ENCODE measurements at places on chromosomes 2 and 18. TPM values are rescaled to one million over a fixed set of nuclear protein-coding genes. Genes with fewer than 3 reads are reported as not detected.

DNA sequence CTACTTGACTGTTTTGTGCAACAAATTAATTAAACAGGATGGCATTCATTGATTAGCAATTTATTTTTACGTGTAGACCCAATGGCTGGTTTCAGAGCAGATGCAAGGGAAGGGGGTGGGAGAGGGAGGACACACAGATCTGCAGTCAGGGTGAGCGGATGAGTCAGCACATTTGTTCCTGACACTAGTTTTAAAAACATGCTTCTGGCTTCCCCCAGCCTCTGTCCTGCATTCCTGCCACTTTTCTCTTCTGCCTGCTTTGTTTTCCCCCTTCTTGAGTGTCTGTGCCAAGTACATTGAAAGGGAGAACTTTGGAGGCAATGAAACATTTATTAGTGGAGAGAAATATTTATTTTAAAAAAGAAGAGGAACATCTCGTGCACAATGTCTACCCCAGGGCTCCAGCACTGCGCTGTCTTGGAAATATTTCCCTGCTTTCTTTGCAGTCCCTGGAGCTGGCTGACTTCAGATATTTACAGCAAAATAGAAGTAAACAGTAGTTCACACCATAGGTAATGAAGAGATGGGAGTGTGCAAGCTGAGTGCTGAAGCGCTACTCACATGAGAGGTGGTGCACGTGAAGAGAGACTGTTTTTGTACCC lies 52.2 kb downstream of the NRP2 start:
- DNase-seq, result no peak

DNA sequence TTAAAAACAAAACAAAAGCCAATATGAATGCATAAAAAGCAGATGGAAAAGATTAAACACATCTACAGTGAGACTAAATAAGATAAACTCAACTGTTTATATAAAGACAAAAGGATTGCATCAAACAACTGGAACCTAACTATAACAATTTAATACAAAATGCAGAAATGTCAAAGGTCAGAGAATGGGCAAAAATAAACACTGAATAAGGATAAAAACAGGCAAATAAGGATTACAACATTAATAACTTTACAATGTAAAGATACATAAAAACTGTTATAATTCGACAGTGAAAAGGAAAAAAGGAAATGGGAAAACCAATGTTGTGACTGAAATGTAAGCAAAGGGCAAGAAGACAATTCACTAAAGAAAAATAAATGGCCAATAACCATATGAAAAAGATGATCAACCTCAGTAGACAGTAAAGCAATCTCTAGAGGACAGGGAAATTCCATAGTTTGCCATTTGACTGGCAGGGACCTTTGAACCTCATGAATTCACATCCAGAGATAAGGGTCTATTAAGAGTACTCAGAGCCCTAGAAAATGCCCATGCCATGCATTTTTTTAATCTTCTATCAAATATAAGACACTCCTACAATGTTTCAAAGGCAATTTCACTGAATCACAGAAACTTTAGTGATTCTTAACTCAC lies 83.7 kb downstream of the TMEM131 start:
- no peak for DNase-seq

GRCh38 chr2:60479226-60480088 lies 74.0 kb downstream of the BCL11A start:
- DNase-seq, result no peak

GRCh38 chr2:236158969-236159777 lies 9.0 kb downstream of the GBX2 start:
- no peak for DNase-seq

Gene ANKRD30BL
- total RNA-seq, result 0.39 TPM

Gene FOXD4L1
- total RNA-seq, result 0.21 TPM

GRCh38 chr18:79755496-79756142 lies 42.1 kb upstream of the KCNG2 start:
- DNase-seq, result no peak

DNA sequence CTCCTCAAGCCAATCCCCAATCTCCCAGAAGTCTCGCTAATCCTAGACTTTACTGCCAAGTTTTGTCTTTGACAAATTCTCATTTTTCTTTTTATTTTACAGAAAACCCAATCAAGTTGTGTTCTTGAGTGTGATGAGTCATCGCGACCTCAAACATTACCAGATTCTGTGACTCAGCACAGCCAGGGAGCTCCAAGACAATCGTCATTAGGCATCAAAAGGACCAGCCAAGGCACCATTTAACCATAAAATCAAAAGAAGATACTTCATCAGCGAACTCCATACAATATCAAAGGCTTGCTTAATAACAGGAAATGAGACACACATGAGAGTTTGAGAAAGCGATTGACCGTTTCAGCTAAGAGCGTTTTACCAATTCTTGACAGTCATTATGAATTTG lies 146.2 kb upstream of the AGAP1 start:
- no peak for DNase-seq

Gene FBXO36
- total RNA-seq, result 1.5 TPM

DNA sequence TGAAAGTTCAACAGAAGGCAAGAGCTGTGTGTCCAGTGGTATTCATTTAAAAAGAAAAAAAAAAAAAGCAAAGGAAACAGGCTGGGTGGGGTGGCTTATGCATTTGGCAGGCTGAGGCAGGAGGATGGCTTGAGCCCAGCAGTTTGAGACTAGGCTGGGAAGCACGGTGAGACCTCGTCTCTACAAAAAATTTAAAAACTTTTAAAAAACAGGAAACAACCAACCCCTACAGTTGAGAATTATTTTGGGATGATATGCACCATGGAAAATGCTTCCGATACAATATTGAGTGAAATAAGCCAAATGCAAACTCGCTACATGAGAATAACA lies 31.2 kb downstream of the PTPN18 start:
- no peak for DNase-seq

Gene AGXT
- not detected for total RNA-seq

DNA sequence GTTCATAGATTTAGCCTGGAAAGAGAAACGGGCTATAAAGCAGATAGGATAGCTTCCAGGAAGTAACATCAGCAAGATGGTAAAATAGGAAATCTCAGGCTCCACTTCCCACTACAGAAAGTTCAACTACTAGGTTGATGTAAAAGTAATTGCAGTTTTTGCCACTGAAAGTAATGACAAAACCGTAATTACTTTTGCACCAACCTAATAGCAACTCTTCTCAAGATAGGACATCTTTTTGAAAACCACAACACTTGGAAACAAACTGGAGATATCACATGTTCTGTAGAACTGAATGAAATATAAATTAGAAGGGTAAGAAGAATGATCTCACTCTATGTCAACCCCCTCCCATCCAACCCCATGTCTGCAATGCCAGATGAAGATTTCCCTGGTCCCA lies 1154.3 kb downstream of the BCL11A start:
- DNase-seq, result no peak

DNA sequence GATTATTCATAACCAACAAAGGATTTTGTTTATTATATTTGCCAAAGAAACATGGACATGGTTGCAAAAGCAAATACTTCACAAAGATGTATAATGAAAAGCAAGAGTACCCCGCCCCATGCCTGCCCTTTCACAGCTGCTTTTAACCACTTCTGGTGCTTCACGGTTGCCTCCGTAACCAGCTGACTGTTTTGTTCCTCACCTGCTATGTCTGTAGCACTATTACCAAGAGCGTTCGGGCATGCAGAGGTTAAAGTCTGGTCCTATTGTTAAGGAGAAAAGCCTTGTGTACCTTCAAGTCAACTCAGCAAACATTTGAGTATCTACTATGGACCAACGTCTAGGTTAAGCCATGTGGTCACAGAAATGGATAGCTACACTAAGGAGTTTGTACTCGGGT lies 115.2 kb upstream of the FOSL2 start:
- no peak for DNase-seq

Gene CAPN14
- 0.65 TPM for total RNA-seq

Gene E2F6
- total RNA-seq, result 13.4 TPM

GRCh38 chr18:63283305-63284094 lies 36.1 kb downstream of the BCL2 start:
- no peak for DNase-seq

Gene ASPRV1
- total RNA-seq, result 2.3 TPM

- DNase-seq, result no peak
These were observed 103.3 kb upstream of the RBBP8 start for GRCh38 chr18:22829781-22830180.

Gene ATF2
- total RNA-seq, result 62.8 TPM

DNA sequence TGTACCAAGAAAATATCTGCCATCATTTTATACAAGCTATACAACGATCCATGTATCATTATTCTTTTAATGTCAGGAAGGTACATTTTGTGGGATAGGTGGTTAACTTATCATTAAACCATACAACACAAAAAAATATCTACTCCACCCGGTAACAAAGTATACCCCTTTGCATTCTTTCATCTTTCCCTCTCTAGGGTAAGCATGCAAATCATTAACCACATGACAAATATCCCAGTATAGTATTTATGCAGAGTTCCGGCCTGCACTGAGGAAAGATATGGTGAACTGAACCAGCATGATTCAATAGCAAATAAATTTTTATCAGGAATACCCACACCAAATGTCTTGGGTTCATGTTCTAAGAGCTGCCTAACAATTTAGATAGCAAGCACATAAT lies 22.5 kb upstream of the SULT1C2 start:
- no peak for DNase-seq

Gene THSD7B
- not detected for total RNA-seq

Gene DES
- total RNA-seq, result not detected

DNA sequence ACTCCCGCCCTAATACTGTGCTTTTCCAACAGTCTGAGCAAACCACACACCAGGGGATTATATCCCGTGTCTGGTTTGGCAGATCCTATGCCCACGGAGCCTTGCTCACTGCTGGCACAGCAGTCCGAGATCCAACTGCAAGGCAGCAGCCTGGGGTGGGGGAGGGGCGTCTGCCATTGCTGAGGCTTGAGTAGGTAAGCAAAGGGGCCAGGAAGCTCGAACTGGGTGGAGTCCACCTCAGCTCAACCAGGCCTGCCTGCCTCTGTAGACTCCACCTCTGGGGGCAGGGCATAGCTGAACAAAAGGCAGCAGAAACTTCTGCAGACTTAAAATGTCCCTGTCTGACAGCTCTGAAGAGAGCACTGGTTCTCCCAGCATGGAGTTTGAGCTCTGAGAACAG lies 44.2 kb downstream of the LNPK start:
- DNase-seq, result no peak

Gene NEB
- 1.1 TPM for total RNA-seq

GRCh38 chr18:59554796-59555335 lies 142.4 kb downstream of the CCBE1 start:
- DNase-seq, result no peak

Gene MOGAT1
- not detected for total RNA-seq

DNA sequence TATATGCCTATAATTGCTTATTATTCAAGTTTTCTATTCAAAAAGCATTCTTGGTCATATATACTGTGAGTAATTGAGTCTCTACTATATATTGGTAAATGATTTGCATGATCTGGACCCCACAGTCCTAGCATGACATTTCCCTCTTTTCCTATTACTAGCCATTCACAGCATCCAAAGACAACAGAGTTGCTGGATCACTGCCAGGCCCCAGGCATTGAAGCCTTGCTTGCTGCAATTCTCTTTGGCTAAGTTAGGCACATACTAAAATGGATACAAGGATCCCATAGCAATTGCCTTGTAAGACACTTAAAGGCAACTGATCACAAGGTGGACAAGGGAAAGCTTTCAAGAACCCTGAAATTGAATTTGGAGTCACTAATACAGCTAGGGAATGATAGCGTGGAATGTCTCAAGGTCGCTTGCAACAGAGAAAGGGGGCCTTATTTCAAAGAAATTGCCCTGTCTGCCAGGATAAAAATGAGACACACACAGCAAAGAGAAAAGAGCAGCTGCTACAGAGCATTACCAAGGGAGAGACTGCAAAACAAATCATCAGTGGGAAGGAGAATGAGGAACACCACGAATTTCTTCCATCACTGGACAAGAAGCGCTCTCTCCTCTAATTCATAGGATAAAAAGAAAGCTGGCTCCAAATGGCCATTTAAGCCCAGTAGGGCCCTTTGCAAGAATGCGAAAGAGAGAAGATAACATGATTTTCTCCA lies 77.1 kb upstream of the EPHA4 start:
- DNase-seq, result no peak

Gene GKN2
- total RNA-seq, result not detected

Gene HMSD
- total RNA-seq, result not detected

- DNase-seq, result no peak
These were observed 5.3 kb downstream of the SLC4A3 start for GRCh38 chr2:219632760-219633105.

GRCh38 chr2:88187038-88187676 lies 17.0 kb downstream of the THNSL2 start:
- DNase-seq, result peak; percentile 13

DNA sequence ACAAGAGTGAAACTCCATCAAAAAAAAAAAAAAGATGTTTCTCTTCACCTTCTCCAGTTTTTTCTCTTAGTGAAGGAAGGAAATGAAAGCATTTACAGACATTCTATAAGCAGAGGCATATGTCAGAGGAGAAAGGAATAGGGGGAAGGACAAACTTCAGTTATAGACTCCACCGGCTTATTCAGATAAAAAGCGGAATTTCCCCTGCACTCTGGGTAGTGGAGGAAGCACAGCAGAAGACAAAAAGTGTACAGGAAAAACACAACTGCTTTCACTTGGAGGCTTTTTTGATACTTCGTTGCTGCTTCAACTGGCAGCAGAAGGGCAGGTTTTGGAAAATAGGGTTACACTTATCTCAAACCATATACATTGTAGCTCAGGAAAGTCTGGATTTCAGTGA lies 3.2 kb upstream of the MGAT4A start:
- no peak for DNase-seq

DNA sequence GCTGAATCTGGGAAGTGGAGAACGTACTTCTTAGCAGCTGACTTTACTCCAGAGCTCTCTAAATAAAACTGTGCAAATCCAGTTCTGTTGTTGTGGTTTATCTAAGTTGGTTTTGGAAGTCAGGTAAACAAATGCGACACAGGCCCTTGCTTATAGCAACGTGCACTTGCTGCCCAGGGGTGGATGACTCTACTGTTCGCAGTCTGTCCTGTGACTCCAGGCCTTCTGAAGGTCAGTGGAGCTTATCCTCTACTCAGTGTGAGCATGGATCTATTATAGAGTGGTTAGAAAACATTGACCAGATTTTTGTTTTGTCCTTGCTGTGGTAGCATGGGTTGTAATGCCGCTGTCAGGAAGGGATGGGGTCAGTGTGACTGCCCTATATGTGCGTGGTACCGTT lies 89.1 kb downstream of the ZNF236 start:
- DNase-seq, result no peak

- no peak for DNase-seq
These were observed 42.4 kb upstream of the ATL2 start for GRCh38 chr2:38419499-38419898.

Gene LOXL3
- total RNA-seq, result not detected

GRCh38 chr2:37552339-37552738 lies 119.1 kb downstream of the CDC42EP3 start:
- no peak for DNase-seq

DNA sequence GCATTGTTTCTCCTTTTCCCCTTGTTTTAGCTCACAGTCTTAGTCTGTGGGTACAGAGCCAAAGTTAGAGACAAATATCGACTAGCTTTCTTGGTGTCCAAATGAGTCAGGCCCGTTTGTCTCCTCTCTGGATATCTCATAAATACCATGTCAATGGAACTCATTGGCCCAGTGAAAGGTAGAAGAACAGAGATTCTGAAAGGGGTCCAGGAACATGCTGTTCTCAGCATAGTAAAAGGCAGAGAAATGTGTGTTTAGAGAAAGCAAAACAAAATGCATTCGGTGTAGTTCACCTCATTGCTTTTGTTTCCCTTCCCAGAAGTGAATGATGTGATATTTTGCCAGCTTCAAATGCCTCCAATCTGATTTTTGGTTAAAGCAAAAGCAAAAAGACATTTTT lies 238.6 kb upstream of the SLC8A1 start:
- no peak for DNase-seq
